ENCODE measurements at places on chromosomes 5 and 9.
A peak's percentile ranks its signal among the peaks of the same experiment; 100 is the strongest.

DNA sequence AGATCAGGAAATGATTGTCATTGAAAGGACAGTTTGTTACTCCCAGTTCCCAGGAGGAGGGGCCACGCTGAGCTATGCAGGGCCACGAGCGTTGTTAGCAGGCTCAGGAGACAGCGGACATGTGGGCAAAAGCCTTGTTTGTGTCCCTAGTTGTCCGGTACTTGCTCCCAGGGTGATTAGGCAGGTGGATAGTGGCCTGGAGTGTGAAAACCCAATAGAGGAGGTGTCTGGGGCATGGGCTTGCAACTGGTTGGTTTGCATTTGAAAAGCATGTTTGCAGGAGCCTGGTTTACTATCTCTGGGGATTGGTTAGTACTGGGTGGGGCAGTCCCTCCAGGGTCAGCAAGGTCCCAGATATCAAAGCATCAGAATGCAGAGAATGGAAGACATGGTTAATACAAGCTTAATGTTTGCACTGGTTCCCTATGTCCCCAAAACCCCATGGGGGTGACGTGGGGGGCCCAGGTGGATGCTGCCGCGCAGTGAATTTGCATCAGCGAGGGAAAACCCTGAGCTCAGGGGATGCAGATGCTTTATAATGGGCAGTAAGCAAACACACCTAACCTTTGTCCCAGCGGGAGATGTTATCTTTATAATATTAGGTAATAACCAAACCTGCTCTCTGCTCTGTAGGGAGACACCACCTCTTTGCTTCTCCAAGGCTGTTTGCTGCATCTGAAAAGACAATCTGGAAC, 39.7 kb downstream of the ROPN1L start:
- DNase-seq, result no peak

- DNase-seq, result peak; percentile 32
Observed at GRCh38 chr5:112186401-112186990, 232.6 kb downstream of the EPB41L4A start.

DNA sequence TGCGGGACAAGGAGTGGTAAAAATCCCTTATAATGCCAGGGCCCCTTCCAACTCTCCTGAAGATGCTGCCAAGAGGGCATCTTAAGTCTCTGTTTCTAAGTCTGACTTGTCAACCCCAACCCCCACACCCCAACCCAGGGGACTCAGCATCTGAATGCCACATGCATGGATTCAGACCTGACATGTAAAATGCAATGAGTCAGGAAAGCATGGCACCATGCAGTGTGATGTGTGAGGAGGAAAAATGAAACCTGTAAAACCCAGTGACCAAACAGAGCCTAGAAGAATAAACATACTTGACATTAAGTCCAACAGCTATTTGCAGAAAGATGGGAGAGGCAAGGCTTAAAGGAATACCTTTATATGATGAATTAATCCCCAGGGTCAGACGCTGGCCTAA, 112.4 kb downstream of the ASTN2 start:
- no peak for DNase-seq

DNA sequence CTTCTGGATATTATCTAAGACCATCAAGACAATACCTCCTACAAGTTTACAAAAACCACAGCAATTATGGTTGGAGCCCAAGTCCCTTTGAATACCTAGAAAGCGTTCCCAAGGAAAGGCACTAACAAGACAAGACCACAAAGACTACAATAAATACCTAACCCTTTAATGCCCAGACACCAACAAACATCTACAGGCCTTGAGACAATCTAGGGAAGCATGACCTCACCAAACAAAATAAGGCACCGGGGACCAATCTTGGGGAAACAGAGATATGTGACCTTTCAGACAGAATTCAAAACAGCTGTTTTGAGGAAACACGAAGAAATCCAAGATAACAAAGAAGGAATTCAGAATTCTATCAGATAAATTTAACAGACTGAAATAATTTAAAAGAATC, 37.8 kb downstream of the OXCT1 start:
- no peak for DNase-seq

DNA sequence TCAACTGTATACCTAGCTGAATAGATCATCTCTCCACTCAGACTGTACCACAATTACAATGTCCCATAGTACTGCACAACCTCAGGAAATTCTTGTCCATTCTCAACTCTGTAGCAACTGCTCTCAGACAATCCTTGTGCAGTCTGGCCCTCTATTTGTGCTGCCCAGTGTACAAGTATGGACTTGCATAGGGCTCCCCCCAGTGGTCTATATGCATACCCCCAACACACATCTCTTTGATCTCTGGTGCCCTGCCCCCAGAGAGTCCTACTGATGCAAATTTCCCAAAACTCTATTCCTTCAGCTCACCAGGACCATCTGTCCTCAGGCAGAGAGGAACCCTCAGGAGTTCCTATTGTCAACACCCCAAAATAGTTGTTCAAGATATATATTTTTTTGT, 205.3 kb downstream of the SLCO4C1 start:
- DNase-seq, result no peak

- DNase-seq, result no peak
Observed at GRCh38 chr9:70031141-70031545, 12.5 kb upstream of the MAMDC2 start.

GRCh38 chr5:163106098-163106497, 331.3 kb upstream of the CCNG1 start:
- no peak for DNase-seq

DNA sequence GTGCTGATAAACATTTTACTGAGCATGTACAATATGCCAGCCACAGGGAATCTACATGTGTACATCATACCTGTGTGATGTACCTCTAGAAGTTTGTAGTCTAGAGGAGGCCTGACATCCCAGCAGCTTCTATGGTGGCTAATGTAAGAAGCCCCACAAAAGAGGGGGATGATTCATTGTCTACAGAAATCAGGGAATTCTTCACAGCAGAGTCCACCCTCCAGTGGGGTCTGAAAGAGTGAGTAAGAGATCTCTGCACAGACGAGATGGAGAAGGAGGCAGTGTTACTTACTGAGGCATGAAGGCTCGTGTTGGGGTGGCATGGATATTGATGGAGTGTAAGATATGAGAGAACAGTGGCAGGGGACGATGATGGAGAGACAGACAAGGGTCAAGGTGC, 103.0 kb downstream of the NTRK2 start:
- DNase-seq, result no peak

- DNase-seq, result no peak
Observed at GRCh38 chr9:19442240-19442639, 33.4 kb downstream of the ACER2 start.

DNA sequence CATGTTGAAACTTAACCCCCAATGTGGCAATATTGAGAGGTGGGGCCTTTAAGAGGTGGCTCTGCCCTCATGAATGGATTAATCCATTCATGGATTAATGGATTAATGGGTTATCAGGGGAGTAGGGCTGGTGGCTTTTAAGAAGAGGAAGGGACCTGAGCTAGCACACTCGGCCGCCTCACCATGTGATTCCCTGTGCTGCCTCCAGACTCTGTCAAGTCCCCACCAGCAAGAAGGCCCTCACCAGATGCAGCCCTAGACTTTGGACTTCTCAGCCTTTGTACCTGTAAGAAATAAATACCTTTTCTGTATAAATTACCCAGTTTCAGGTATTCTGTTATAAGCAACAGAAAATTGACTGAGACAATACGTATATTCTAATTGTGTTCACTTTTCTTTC, 272.2 kb upstream of the DMRT1 start:
- no peak for DNase-seq

DNA sequence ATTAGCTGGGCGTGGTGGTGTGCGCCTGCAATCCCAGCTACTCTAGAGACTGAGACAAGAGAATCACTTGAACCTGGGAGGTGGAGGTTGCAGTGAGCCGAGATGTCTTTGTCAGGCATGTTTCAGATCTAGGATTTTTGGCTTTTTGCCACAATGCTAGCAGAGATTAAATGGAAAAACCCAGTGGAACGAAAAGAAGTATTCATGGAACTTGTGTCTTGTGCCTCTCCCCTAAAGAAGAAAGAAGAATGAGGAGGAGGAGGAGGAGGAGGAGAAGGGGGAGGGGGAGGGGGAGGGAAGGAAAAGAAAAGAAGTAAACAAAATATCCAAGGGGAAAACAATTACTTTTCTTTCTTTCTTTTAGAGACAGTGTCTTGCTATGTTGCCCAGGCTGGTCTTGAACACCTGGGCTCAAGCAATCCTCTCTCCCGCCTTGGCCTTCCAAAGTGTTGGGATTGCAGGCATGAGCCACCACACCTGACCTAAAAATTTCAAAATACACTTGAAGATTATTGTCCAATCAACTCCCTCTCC, 106.0 kb downstream of the ARRDC3 start:
- DNase-seq, result no peak

GRCh38 chr9:16001856-16002255, 449.0 kb downstream of the CCDC171 start:
- DNase-seq, result no peak

DNA sequence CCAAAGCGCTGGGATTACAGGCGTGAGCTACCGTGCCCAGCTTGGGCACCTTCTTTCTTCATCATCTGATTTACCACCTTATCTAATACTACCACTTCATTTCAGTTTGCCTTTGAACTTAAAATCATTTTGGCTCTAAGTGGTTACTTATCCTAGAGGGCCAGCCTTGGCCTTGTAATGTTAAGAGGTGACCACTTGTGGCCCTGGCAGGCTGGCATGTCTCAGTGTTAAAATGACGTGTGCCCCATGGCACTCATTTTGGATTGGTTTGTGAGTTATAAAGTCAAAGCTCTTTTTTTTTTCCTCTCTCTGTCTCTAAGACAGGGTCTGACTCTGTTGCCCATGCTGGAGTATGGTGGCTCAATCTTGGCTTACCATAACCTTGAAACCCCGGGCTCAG, 17.8 kb downstream of the HABP4 start:
- DNase-seq, result no peak

GRCh38 chr9:112894041-112894440, 3.4 kb upstream of the SLC46A2 start:
- DNase-seq, result no peak

- DNase-seq, result peak; percentile 27
Observed at GRCh38 chr9:112218908-112219307, 43.8 kb upstream of the SUSD1 start.

All from CD4-positive, alpha-beta T cell treated with Interleukin-2 at 100 ng/mL for 4 hours (primary cell).